ENCODE measurements at places on chromosomes 2 and 18.

DNA sequence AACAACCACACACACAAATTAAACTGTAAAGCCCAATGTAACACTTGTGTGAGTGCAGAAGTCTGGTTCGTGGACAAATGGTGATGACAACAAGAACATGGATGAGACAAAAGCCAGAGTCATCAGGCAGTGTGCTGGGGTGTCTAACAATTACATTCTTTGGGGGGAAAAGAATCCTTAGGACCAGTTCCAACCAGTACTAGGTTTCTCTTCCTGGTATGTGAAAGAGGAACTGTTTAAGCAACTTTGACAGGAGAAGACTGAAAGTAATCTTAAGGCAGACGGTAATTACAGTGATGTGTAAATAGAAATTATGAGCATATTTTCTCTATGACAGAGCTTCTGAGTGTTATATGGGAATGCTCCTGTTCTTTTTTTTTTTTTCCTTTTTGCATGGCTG, 133.4 kb downstream of the AFF3 start:
- DNase-seq: no peak

GRCh38 chr2:15893689-15894480, 46.5 kb upstream of the MYCN start:
- DNase-seq: no peak

DNA sequence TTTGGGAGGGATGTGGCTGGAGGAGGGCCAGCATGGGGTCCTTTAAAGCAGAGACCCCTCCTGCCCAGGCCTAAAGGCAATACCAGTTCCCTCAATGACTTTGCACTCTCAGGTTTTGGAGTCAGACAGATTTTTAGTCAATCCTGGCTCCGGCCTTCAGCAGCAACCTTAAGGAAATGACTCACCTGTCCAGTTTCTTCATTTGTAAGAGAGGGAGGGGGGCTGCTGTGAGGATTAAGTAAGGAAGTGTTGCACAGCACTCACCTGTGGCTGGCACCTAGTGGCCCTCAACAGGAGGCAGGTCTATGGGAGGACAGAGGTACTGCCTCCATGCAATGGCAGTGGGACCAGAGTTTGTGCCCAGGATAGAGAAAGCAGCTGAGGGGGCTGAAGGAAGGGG, 13.7 kb downstream of the CNGA3 start:
- no peak for DNase-seq

DNA sequence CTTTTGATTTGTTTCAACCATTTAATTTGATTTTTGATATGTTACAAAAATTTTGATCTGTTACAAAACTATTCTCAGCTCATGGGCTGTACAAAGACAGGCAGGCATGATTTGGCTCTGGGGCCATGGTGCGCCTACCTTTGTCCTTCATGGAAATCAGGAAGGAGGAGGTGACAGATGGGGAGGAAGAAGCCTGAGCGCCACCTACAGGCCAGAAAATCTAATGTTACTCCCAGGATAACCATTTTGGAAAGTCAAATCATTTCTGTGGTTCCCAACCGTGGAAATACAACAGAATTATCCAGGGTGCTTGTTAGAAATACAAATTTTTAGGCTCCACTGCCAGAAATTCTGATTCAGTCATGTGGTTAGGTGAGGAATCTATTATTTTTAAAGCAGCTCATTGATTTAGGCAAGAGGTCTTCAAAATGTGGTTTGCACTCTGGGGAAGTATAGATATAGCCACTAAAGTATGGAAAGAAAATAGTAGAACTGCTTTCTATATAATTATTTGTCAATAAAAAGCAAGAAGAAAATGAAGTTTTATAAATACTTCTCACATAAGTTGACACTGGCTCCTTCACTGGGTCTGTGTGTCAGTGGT, 93.9 kb downstream of the EVA1A start:
- DNase-seq: no peak

DNA sequence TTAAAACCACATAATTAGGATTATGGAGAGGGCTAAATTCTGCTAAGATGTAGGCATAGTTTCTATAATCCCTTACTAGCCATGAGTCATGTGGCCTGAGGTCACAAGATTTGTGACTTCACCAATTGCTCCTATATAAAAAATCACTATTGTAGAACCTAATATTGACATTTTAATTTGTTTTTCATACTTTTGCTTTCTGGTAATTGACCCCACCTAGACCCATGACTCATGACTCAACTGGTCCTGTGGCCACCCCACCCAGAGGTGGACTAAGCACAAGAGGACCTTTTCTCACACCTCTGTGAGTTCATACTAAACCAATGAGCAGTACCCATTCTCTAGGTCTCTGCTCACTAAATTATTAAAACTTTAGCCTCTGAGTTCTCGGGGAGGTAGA, 1567.5 kb upstream of the LRRTM1 start:
- DNase-seq: no peak

DNA sequence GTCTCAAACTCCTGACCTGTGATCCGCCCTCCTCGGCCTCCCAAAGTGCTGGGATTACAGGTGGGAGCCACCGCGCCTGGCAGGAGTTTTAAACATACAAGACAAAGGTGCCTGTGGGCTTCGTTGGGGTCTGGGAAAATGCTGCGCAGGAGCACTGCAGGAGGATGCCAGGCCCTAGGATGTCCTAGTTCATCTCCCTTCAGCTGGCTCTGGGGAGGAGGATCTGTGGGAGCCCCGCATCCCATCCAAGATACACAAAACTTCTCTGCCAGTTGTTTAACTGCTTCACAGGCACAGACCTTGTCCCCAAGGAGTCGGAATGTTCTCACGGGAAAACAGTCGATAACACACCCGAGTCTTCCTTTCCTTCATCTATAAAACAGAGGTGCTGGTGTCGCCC, 89.1 kb downstream of the POLR1A start:
- DNase-seq: no peak

DNA sequence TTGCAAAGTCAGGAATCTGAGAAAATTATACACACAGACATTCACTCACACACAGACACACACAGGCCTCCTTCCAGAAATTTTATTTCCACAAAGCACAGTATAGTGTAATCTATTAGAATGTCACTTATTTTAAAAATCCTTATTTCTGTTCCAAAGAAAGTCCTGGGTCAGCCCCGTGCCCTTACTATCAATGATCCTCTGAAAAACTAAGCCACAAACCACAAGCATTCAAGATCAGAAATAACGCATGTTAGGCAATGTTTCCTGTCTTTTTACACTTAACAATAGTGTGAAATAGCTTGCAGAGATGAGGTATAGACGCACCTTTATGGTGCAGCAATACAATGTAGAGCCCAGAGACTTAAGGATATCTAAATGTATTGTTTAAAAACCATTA, 25.8 kb downstream of the TBC1D8 start:
- DNase-seq: no peak

- DNase-seq: no peak
Observed at GRCh38 chr2:223114170-223114569, 62.2 kb downstream of the KCNE4 start.

DNA sequence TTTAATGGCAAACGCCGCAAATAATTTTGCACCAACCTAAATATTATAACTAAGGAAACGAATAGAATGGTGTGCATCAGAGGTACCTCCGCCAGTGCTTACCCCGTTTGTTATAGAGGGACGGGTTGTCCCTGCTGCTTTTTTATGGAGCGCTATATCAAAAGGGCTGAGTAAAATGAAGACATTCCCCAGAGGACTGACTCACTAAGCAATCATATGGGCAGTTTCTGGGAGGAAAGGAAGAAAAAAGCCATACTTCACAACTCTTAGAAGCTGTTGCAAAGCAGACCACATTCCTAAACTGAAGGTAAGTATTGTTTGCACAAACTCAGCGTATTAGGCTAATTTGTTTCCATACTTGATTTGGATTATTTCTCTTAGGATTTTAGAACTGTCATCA, 12.9 kb downstream of the ID2 start:
- DNase-seq: no peak

GRCh38 chr2:241505781-241506201, 2.6 kb downstream of the STK25 start:
- no peak for DNase-seq

GRCh38 chr18:34938090-34938489, 103.1 kb upstream of the MAPRE2 start:
- DNase-seq: no peak

GRCh38 chr2:234967870-234968208, 16.0 kb downstream of the SH3BP4 start:
- DNase-seq: no peak

DNA sequence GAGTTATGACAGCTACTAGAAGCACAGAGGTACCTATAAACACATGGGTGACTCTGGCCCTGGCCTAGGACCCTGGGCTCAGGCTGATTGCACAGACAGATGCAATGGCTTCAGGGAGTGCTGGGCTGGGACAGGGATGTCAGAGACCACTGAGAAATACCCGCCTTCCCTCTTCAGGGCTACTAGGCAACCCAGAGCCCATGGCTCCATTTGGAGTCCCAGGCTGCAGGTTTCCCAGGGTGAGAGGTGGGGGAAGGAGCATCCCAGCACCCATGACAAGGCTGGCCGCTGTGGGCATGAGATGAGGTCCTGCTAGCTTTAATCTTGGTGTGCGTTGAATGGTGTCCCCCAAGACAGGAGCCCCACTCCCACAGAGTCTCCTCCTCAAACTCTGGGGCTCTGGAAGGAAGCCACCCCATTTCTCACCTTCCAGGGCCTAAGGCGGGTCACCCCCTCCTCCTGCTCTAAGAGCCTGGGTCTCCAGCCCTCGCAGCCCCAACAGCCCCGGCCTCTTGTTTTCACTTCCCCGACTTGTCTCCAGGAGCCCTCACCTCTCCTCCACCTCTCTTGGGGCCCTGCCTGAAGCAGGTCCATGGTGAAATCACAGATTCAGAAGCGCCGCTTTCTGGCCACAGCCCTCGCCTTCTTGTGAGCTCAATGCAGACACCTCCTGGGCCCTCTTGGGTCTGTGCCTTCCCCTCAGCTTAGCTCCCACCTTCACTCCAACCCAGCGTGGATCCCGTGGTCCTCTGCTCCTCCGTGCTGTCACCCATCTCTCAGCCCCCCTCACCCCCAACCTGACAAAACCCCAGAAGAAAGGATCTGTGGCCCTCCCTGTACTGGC, 41.4 kb downstream of the EMX1 start:
- no peak for DNase-seq

- DNase-seq: no peak
Observed at GRCh38 chr2:9703701-9704221, 73.0 kb upstream of the YWHAQ start.

- no peak for DNase-seq
Observed at GRCh38 chr2:128260239-128261138, 58.2 kb downstream of the HS6ST1 start.

DNA sequence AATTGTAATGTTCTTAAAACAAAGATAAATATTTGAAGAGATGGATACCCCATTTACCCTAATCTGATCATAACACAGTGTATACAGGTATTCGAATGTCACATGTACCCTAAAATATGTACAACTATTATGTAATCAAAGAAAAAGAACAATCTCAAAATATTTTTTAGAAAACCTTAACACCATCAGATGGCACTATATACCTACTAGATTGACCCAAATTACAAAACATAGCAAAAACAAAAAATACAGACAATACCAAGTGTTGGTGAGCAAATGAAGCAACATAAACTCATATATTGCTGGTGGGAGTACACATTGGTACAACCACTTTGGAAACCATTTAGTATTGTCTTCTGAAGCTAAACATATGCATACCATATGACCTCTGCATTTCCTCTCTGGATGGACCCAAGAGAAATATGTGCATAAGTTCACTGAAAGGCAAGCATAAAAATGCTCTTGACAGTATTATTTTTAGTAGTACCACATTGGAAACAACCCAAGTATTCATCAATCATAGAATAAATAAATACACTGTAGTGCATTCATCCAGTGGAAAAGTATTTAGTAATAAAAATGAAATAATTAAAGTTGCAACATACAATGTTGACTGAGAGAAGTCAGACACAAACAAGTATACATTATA, 55.8 kb downstream of the GDF7 start:
- DNase-seq: no peak

DNA sequence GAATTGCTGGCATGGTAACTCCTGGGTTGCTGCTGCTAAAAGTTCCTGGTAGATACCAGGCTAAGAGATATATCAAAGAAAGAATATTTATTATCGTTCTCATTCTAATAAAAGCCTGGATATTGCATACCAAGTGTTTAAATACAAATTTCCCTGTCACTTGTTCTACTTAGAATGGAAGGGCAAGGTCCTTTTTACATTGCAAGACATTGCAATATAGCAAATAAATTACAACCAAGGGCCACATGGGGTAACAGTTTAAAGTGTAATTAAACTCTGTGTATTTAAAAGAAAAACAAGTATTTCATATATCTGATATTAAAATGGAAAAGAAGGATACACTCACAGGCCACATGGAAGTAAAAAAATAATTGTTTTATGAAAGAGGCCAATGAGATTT, 16.2 kb downstream of the PDE11A start:
- DNase-seq: no peak

All from left renal pelvis (tissue), 4 donors.